T-helper 2 cell (primary cell): ENCODE measurements at places on chromosomes 5 and 9.
A peak's percentile ranks its signal among the peaks of the same experiment; 100 is the strongest.

DNA sequence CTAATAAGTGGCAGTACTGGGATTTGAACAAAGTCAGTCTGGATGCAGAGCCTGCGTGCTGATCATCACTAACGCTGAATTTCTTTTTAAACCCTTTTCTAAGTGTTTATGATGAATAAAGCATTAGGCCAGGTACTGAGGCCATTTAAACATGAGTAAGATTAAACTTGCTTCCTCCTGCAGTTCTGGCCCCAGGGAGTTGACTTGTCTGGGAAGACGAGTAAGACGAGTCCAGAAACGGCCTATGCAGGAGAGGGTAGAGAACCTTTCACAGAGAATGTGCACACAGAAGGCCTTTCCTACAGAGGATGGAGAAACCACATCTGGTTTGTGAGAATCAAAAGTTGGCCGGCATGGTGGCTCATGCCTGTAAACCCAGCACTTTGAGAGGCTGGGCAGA lies 42.9 kb downstream of the SPRY4 start:
- no peak for DNase-seq

GRCh38 chr9:129414377-129414992 lies 206.4 kb downstream of the C9orf50 start:
- DNase-seq: peak; percentile 19

DNA sequence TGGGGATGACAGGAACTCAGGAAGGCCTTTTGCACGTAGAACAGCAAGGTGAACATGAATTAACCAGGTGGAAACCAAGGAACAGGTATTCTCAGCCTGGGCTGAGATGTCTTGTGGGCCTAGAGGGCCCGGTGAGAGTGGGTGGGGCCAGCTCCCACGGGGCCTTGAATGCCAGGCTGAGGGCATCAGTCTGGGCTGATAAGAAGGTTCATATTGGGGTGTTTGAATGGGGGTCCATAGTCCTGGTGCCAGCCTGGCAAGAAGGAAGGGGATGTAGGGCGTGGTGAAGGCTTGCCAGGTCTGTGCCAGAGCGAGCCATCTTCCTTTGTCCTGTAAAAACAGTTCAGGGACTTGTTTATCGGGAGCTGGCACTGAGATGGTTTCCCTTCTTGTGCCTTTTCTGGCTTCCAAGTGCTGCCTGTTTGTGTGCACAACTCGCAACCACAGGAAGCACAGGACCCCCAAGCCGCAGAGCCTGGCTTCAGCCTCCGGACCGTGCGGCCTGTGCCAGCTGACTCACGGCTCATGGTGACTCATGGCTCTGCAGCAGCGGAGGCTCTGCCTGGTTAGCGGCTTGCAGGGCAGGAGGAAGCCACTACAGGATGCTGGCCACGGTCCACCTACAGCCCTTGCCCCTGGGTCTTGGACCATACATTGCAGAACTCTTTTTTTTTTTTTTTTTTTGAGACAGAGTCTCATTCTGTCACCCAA lies 2.4 kb downstream of the CARD19 start:
- peak; percentile 33 for DNase-seq

DNA sequence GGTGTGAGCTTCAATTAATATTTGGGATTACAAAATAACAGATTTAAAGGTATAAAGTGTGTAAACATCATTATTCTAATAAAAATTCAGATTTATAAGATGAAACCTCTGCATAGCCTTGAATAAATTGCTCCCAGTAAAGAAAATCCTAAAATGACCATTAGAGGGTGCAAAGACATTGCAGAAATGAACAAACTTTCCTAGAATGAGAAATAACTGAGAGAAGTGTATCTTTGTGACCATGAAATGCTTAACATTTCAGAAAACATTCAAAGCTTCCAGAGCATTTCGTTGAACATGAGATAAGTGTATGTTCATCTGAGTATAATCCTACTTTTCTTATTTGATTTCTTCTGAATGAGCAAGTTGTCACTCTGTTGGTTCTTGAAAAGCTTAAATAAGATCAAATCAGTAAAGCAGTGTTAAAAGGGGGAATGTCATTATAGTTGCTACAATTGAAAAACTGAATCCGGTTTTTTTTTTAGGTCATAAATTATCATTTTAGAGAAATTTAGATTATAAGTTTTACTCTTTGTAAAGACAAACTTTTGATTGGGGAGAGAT lies 24.7 kb upstream of the NUDT12 start:
- DNase-seq: no peak

DNA sequence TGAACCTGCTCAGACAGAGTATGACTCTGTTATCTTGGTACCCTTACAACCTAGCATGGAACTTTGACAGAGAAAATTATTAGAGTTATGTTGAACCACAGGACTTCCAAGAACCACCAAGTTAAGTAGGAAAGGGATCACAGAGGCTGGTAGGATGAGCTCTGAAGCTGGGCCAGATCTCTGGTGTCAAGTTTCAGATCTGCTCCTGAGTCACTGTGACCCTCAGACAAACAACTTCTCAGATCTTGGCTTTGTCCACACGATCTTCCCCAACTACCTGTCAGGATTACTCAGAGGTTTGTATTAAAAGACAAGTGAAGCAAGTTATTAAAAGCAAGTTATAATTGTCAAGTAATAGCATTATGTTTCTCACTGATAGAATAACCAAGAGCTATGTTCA lies 189.0 kb downstream of the SEC61B start:
- no peak for DNase-seq

GRCh38 chr9:71990466-71990865 lies 69.9 kb downstream of the C9orf57 start:
- DNase-seq: no peak

DNA sequence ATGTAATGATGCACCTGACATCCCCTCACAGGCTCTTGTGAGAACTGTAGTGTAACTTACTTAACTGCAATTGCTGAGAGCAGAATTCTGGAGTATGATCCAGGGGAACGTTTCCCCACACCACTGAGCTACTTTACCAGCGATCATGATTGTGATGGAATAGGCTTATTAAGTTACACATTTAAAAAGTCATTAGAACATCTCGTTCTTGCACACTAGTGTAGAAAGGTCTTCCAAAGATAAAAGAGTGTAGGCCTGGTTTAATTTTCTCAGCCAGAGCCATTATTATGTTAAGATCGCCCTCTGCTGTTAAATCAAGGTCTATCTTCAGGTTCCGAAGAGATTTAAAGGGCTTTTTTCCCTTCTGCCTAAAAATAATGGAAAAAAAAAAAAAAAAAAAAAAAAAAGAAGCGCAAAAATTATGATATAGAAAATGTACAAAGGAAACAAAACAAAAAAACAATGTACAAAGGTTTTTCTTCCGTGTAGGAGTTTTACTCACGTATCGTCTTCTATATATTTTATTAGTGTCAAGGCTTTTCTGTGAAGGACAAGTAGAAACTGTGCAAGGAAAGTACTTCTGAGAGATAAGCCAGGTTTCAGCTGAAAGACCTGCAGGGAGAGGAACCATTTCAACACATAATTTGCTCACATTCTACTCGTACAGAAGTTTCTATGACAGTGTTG lies 18.6 kb upstream of the MOB3B start:
- no peak for DNase-seq

DNA sequence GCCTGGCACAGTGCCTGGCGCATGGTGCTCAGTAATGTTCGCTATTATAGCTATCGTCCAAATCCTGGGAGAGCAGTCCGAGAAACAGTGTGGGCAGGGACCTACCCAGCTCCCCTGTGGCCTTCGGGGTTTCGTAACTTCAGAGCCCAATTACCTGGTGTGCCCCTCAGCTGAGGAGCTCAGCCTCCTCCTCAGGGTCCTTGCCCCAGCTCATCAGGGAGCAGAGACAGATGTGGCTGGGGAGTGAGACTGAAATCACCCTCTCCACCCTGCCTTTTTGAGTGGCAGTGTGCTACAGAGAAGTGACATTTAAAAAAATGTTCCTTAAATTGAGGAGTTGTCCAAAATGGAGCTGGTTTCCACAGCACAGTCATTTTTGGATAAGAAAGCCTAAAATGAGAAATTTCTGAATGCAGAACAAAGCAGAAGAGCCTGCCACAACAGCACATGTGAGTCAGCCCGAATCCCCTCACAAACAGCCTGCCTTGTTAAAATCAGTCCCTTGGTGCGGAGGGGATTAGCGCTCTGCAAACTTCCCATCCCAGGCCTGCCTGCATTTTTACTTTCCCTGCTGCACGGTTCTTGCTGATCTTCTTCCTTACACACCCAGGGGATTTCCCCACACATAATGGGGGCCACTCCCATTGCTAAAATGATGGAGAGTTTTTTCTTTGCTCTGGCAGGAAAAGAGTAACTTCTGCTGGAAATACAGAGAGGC lies 78.1 kb upstream of the PITX1 start:
- DNase-seq: no peak

DNA sequence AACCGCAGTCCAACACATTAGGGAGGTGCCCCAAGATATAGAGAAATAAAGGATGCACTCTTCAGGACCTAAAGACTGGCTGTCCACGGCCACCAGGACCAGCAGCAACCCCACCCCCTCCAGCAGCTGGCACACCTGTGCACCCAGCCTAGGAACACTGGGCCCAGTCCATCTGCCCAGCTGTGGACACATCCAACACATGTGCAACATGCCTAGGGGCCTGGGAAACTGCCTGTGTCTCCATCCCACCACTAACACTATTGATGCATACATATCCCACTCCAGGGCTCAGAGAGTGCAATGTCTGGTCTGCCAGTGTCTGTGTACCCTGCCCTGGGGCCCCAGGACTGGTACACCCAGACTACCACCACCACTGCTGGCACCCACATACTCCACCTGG lies 1781.3 kb downstream of the MAT2B start:
- no peak for DNase-seq

DNA sequence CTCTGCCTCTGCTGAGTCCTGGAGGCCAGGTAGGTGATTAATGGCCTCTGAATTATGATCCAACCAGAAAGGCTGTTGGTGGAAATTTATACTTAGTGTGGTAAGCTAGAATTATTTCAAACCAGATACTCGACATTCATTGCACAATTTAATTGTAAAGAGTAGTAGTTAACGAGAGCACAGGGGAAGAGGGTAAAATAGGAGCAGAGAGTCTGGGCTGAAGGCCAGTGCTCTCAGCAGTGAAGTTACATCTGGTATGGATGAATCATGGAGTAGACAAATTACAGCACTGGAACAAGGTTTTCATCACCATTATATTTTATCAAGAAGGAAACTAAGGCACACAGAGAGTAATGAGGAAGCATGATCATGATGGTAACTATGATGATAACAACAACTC lies 92.5 kb downstream of the TLR4 start:
- no peak for DNase-seq

DNA sequence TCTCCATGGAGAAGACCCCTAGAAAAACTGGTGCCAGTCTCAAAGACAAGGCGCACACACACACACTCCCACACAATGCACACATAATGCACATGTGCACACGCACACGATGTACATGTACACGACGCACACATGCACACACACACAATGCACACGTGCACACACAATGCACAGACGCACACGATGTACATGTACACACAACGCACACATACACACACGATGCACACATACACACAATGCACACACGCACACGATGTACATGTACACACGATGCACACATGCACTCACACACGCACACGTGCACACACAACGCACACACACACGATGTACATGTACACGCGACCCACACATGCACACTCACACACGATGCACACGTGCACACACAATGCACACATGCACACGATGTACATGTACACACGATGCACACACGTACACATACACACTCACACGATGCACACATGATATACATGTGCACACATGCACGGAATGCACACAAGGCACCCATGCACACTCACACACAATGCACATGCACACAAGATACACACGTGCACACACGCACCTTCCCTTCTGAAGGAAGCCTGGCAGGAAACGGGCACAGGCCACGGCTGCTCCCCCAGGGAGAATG lies 76.5 kb downstream of the VAV2 start:
- DNase-seq: no peak

DNA sequence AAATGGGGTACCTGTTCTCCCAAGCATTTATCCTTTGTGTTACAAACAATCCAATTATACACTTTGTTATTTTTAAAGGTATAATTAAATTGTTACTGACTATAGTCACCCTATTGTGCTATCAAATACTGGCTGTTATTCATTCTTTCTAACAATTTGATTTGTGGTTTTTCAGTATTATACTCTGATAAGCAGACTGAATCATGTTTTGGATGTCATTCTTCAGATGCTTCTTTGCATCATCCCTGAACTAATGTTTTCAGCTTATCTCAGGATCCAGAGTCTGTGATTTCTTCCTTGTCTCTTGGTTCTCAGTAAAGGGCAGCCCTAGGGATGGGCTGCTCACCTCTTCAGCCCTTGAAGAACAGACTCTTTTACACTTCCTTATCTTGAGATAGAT lies 177.8 kb upstream of the SGCD start:
- no peak for DNase-seq
